ENCODE measurements at places on chromosomes 3 and 15. TPM values are rescaled to one million over a fixed set of nuclear protein-coding genes. Genes with fewer than 3 reads are reported as not detected.

GRCh38 chr15:35139822-35140221 lies 54.7 kb upstream of the NANOGP8 start:
- DNase-seq: no peak

DNA sequence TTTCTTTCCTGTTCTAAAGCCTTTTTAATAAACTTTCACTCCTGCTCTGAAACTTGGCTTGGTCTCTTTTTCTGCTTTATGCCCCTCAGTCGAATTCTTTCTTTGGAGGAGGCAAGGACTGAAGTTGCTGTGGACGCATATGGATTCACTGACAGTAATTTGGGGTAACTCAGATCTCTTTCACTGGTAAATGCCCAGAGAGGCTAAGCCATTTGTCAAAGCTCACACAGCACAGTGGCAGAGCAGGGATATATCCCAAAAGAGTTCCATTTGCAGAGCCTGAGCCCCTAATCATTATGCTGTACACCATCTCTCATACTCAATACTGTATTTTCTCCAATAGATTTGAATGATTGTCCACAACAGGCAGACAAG lies 72.3 kb upstream of the GALNT15 start:
- no peak for DNase-seq

- no peak for DNase-seq
Measured at GRCh38 chr3:8500319-8500988, 1.2 kb upstream of the LMCD1 start.

Gene ZFAND6
- 51.3 TPM for total RNA-seq

Gene TNFAIP8L3
- total RNA-seq: 0.47 TPM
